HT-29 (cell line): ENCODE measurements at places on chromosomes 4 and X.

DNA sequence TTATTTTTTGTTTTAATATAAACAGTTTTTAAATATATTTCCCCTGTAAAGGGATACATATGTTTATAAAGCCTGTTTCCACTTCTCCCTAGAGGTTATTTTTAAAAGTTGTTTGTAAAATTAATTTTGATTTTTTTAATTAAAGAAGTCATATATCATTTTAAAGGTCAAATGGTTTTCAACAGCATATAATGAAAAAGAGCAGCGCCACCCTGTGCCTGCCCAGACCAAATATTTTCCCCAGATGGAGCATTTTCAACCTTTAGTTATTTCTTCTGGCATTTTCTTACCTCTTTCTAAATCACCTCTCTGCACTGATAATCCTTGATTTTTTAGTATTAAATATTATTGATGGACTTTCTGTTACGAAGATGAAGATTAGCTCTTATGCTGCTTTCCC lies 21.0 kb downstream of the MSX1 start:
- DNase-seq: no peak

- no peak for DNase-seq
Measured at GRCh38 chrX:37454537-37455285, 105.5 kb downstream of the PRRG1 start.

- DNase-seq: no peak
Measured at GRCh38 chrX:65757943-65758342, 90.5 kb downstream of the MSN start.

DNA sequence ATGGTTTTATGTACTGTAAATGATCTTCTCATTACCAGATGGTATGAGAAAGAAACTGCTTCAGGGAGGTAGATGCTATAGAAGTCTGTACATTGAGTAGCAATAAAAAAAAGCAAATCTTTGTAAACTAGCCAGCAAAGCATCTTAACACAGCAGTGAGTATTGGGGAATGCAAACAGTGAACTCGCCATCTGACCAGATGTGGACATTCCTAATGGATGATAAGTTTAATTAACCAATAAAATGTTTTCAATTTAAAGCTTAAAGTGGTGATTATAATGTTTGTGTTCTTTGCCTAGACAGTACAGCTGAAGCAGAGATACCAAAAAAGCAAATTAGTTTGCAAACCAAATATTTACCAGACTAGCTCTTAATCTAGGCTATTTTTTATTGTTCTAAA lies 1144.2 kb downstream of the FAT4 start:
- DNase-seq: no peak

DNA sequence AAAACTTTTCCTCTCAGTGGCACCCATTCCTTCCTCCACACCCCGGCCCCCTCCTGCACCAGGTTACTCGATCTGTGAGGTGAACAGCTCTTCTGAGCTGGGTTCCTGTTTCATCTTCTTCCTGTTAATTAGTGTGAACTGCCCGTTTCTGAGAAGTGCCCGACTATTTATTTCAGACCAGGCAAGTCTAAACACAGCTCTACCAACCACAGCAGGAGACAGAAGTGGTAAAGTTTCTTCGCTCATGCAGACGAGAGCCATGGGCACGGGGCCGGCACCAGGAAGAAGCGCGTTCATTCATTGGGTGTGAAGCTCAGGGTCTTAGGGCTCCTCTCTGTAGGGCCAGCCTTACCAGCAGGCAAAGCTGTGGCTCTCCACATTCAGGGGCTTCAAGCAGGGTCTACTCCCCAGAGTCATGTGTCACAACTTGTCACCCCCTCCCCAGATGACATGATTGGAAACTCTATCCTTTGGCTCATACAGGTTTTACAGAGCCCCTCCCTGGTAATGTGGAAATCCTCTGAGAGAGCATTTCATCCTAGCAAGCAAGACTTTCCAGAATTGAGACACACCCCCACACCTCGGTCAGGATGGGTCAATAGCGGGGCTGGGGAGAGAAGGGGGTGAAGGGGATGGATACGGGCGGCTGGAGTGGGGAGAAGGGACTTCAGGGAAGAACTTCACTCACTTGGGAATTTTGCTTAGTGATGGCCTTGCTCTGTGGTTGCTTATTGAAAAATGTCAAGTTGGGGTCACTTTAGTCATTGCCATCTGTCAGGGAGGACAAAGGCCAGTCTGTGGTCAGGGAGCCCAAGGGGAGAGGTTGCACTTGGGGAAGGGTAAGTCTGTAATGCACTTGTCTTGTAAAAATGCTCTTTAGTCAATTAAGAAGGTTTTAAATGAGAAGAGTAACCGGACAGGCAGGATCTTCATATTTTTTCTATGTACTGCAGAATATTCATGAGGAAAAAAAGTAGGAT lies 121.6 kb upstream of the TRIM2 start:
- no peak for DNase-seq

- no peak for DNase-seq
Measured at GRCh38 chr4:150572704-150573504, 9.0 kb upstream of the MAB21L2 start.

- DNase-seq: peak; percentile 2
Measured at GRCh38 chrX:39859991-39860861, 237.5 kb downstream of the BCOR start.

- no peak for DNase-seq
Measured at GRCh38 chrX:75181721-75182120, 25.6 kb upstream of the ABCB7 start.

DNA sequence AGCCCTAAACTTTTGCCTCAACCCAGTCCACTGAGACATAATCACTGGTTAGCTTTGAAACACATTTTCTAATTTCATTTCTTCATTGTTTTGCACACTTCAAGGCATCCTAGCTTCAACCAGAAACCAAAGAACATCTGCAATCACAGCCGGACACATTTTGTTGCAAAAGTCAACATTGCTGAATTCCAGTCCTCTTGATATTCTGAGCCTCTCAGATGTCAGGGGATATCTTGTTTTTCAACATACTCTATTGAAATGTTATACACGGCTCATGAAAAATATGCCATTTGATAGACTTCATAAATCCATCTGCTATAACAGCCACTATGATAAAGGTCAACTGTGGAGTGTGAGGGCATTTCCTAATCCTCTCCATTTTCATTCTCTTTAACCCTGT lies 241.6 kb upstream of the PUDP start:
- no peak for DNase-seq

DNA sequence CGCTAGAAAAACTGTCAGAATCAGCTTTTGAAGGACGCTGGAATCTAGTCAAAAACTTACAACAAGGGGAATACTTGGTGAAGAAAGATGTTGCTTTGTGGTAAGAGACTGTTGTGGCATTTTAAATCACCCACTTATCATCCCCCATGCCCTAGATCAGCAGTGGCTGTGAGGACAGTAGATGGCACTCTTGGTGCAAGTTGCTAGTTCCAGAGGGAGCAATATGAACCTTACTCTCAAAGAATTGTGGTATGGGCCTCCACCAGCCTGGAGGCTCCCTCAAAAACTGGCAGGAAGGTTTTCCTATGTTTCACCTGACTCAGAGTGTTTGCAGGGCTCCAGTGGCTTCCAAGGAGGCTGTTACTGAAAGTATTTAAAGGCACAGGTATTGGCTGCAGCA lies 37.7 kb upstream of the SLC16A2 start:
- peak; percentile 47 for DNase-seq

DNA sequence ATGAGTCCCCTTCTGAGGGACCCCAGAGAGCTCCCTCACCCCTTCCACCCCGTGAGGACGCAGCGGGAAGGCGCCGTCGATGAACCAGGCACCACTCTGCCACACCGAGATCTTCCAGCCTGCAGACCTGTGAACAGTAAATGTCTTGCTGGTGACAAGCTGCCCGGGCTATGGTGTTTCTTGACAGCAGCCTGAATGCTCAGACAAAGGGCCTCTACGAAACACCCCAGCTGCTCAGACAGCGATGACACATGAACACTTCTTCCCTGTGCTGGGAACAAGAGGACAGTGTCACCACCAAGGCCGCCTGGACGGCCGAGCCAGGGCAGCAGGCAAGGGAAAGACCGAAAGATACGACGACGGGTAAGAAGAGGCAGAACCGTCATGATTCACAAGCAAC lies 30.6 kb upstream of the GTPBP6 start:
- no peak for DNase-seq

GRCh38 chr4:183658362-183659028 lies 490 bp downstream of the RWDD4 start:
- peak; percentile 28 for DNase-seq

- DNase-seq: no peak
Measured at GRCh38 chrX:131843987-131844386, 179.1 kb upstream of the STK26 start.

DNA sequence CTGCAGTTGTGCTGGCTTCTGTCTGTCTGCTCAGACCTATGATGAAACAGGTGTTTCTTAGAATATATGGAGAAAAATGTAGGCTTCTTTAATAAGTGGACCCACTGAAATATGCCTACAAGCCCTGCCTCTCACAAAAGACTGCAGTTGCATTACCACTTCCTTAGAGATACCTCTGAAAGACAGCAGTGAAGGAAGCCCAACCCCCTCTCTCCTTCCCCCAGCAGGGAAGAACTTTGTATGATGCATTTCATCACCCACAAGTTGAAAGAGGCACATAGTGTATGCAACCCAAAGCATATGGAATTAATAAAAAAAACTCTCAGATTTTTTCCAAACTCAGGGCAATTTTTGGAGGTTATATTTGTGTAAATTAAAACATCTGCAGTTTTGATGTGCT lies 916.7 kb downstream of the TECRL start:
- DNase-seq: no peak

DNA sequence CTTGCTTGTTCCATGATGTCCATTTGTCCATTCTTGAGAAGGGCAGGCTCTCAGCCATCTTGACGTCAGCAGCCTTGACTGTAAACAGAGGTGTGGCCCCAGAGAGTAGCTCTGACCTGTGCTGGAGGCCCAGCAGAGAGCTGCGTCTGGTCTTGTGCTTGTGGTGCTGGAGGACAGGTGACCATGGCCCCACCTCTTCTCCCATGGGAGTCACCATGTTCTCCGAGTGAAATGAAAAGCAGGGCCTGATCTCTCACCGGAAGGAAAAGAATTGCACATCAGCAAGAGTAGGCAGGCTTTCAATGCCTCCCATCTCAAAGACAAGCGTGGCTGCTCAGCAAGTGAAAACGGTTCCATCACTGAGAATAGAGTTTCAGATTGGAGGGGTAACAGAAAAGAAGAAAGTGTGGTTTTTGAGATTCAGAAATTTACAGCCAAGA lies 11.5 kb downstream of the PARM1 start:
- no peak for DNase-seq

DNA sequence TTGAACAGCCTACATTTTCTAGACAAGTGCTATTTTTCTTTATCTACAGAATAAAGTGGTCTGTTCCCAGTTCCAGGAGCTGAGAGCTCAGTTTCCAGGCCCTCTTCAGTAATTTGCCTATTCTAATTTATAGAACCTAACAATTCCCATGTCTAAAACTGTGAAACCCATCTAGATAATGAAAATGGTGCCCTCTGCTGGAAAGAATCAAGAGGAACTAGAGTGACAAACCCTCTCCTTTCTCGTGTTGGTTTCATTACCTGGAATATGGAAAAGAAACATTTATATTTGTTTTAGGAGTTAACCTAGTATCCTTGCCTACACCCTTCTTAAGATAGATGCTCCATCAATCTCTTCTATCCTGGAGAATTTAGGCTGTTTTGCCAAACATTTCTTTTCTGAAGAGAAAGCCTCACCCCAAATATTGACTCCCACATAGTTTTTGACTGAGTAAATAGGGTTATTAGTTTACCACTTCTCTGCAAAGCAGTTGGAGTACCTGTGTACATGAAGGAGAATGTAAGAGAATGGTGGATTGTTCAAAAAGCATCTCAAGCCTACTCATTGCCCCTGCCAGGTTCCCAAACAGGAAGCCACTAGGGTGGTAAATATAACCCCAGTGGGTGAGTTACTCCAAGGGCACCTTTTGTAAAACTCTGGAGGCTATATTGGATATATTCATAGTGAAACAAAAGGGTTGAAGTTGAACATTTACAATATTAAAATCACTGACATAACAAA lies 121.6 kb downstream of the RASL11B start:
- peak; percentile 84 for DNase-seq

GRCh38 chr4:89837385-89837992 lies 528 bp upstream of the SNCA start:
- no peak for DNase-seq

GRCh38 chr4:173273941-173274340 lies 60.2 kb downstream of the HMGB2 start:
- DNase-seq: no peak

- no peak for DNase-seq
Measured at GRCh38 chrX:132406106-132406505, 82.7 kb downstream of the MBNL3 start.

DNA sequence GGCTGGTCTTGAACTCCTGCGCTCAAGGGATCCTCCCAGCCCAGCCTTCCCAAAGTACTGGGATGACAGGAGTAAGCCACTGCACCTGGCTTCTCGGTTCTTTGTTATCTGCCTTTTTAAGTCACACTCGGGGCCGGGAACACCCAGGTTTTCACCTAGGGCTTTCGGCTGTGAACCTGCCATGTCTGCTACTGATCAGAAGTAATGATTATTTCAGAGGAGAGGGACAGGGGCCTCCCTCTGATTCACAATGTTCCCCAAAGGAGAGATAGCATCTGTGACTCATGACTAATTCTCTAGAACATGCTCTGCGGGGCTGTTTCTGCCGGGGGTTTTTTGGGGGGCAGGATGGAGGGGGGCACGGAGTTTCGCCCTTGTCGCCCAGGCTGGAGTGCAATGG lies 26.9 kb downstream of the CRLF2 start:
- DNase-seq: no peak

GRCh38 chrX:7158468-7158990 lies 10.6 kb upstream of the PUDP start:
- no peak for DNase-seq

- DNase-seq: no peak
Measured at GRCh38 chrX:928606-929005, 283.8 kb downstream of the CRLF2 start.

GRCh38 chr4:154126276-154126675 lies 337.4 kb upstream of the SFRP2 start:
- DNase-seq: no peak

DNA sequence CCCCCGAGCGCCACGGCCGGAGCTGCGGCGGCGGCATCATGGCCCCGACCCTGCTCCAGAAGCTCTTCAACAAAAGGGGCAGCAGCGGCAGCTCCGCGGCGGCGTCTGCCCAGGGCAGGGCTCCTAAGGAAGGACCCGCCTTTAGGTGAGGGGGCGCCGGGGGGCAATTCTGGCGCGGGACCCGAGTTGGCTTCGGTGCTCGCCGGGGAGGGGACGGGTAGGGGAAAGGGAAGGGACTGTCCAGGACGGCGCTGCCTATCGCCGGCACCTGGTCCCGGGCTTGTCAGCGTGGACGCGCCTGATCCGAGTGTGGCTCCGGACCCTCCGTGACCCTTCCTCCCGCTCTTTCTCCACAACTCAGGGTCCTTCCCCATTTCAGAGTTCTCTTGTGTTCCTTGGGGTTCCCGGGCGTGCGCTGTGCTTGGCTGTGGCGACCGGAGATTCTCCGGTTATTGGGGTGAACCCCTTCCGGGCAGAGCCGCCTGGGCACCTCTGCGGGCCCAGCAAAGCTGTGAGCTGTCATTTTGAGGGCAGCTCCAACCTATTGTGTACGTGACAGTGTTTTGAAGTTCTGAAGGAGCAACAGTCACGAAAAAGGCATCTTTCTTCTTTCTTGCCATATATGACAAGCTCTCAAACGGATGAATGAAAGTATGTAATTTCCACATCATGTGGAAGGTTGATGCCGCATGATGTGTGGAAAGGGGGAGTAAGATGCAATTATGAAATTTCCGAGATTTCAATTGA lies 522 bp downstream of the FNIP2 start:
- peak; percentile 25 for DNase-seq

- peak; percentile 62 for DNase-seq
Measured at GRCh38 chr4:104826171-104826570, 320.5 kb upstream of the TET2 start.

GRCh38 chrX:150856101-150856500 lies 42.4 kb downstream of the CD99L2 start:
- DNase-seq: no peak

- DNase-seq: no peak
Measured at GRCh38 chr4:17068891-17069290, 170.4 kb upstream of the LDB2 start.
